ENCODE measurements at places on chromosomes 2 and 18. TPM values are rescaled to one million over a fixed set of nuclear protein-coding genes. Genes with fewer than 3 reads are reported as not detected.

ABCG5 gene
- total RNA-seq: not detected

DNA sequence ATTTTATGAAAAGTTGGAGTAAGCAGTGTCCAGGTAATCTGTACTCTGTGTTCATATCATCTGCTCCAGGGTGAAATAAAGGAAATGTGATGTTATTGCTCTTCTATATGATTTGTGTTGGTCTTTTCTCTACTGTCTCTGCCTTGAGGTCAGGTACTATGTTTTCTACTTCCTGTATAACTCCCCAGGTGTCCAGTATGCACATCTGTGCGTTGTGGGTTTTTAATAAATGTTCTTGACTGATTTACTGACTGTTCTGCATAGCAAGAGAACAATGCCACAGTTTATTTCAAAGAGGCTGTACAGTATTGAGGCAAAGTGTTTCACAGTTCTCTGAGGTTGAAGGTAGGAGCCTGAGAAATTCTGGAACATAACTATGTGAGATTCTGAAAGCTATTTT lies 89.7 kb downstream of the BABAM2 start:
- H3K27me3 ChIP-seq: no peaks in the 10 kb centered on the region
- H3K4me3 ChIP-seq: no peak overlapping the region
- H3K4me1 ChIP-seq: peaks cover 31% of the 10 kb centered on the region
- H3K36me3 ChIP-seq: no peaks in the 10 kb centered on the region

GRCh38 chr2:34107811-34108210 lies 508.7 kb upstream of the FAM98A start:
- peaks cover 19% of the 10 kb centered on the region for H3K4me1 ChIP-seq
- H3K27me3 ChIP-seq: peaks cover 2% of the 10 kb centered on the region
- H3K4me3 ChIP-seq: no peak overlapping the region
- no peak for DNase-seq

GRCh38 chr2:20595439-20596192 lies 55.3 kb downstream of the HS1BP3 start:
- peak overlapping the region; percentile 96 for H3K27ac ChIP-seq
- H3K36me3 ChIP-seq: no peaks in the 10 kb centered on the region
- DNase-seq: peak; percentile 92
- H3K27me3 ChIP-seq: no peaks in the 10 kb centered on the region
- H3K4me1 ChIP-seq: peaks cover 76% of the 10 kb centered on the region
- peak overlapping the region; percentile 5 for H3K4me3 ChIP-seq

GRCh38 chr2:84197901-84198300 lies 261.2 kb downstream of the SUCLG1 start:
- no peak overlapping the region for H3K27ac ChIP-seq
- H3K27me3 ChIP-seq: no peaks in the 10 kb centered on the region
- H3K36me3 ChIP-seq: no peaks in the 10 kb centered on the region
